NCI-H446 (cell line): ENCODE measurements at places on chromosomes 4 and X.

GRCh38 chr4:169136796-169137557, 126.9 kb upstream of the CBR4 start:
- DNase-seq = no peak

DNA sequence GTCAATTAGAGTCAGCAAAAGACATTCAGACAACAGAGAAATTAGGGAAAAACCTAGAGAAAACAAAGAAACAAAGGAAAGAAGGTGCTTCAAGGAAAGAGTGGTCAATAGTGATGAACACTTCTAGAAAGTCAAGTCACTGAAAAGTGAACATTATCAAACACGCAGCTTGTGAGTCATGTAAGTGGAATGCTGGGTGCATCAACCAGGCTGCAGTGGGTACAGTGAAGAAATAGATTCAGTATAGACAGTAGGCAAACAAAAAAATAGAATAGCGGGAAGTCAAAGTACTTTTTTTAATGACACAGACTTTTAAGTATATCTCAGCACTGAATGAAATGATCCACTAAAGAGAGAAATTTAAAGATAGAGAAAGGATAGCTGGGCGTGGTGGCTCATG, 245.8 kb downstream of the ARHGAP24 start:
- no peak for DNase-seq

DNA sequence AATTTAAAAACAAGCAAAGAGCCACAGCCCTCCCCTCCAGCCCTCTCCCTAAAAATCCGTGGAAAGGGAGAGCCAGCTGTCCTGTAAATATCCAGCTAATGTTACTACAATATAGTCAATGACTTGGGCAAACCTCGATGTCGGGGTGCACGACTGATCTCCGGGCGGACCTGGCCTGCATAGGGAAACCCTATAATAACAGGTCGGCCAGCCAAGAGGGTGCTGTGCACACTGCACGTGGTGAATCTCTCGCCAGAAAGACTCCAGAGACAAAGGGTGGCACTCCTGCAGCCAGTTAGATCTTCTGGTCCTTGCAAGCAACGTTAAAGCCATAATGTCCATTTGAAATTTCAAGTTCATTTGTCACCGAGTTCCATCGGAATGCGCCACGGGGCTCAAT, 1092.8 kb downstream of the ADGRL3 start:
- DNase-seq = no peak

DNA sequence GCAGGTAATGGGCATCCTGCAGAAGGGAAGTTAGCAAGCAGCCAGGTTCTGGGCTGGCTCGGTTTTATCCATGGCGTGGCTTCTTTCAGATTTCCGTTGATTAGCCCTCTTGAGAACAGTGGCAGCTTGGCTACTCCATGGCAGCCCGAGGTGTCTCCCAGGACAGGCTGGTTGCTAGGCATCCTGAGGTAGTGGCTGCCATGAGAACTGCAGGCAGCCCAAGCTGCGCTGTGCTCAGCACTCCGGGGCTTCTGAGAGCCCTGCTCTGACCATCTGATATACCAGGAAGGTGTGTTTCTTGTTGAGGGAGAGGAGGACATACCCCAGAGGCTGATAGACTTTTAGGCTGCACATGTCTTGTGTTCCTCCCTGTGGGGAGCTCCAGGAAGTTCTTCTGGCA, 253.4 kb upstream of the CASK start:
- DNase-seq = peak; percentile 2

DNA sequence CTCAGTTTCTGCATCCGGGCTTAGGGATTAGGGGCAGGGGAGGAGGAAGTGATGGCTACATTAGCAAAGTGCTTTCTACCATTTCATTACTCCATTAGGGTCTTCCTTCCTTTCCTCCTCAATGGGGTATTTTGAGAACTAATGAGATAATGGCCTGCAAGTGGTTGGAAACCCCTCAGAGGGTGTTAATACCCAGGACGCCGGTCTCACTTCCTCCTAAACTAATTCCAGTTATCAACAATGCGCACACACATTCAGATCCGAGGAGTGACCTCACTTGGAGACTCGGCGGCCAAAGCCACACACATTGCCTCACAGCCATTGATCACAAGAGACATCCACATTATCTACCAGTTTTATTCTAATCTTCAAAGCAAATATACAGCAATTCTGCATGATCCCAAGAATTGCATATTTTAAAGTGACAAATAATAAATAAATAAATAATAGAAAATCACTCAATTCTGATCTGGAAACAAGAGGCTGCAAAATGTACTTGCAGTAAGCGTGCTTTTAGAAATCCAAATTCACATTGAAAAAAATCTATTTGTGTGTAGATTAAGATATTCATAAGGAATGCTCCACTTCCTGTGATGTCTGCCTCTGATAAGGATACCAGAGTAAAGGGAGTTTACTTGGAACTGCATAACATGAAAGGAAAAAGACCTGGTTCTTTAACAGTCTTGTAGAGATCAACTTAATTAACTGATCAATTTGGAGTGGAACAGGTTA, 329.1 kb downstream of the FBXW7 start:
- DNase-seq = no peak

GRCh38 chrX:34654696-34655490, 2.2 kb downstream of the TMEM47 start:
- DNase-seq = no peak

DNA sequence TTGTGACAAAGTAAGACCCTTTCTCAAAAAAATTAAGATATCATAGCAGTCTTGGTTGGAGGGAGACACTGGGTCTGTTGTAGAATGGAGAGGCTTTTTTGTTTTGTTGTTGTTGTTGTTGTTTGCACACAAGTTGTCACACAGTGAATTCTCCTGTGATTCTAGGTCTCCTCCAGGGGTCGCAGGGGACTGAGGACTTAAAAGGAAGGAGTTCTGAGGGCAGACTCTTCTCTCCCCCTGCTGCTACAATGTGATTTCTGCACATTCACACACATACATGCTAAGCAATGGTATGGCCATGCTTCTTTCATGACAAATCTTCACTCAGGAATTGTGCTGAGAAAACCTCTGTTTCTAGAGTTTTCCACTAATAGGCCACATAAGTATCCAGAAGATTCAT, 71.1 kb downstream of the ZNF732 start:
- no peak for DNase-seq

DNA sequence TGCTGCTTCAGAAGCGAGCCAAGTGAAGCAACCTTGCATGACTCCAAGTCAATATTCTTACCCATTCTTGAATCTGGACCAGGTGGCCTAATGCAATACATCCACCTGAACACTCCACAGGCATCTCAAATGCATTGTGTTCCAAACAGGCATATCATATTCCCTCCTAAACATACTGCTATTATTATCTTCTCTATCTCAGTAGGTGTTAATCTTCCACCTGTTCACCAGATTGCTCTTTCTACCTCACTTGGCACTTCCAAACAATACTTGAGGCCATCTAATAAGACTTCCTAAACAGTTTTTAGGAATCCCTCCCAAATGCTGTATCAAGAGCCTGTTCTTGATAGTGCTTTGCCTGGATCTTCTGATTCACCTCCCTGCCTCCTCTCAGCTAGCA, 90.7 kb downstream of the GPRIN3 start:
- no peak for DNase-seq

DNA sequence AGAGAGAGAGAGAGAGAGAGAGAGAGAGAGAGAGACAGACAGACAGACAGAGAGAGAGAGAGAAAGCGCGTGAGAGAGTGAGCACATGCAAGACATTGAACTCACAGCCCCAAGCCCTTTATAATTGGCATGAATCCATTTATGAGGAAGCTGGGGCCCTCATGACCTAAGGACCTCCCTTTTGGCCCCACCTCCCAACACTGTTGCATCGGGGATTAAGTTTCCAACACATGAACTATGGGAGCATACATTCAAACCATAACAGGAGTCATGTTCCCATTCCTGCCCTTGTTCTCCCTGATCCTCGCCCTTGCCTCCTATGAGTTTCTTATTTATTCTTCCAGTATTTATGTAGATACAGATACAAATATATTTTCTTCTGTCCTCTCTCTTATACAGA, 269.8 kb upstream of the ARX start:
- no peak for DNase-seq

- DNase-seq = no peak
These were observed 7.9 kb upstream of the CBR4 start for GRCh38 chr4:169017971-169018370.

GRCh38 chr4:169410839-169411770, 140.3 kb upstream of the SH3RF1 start:
- no peak for DNase-seq

DNA sequence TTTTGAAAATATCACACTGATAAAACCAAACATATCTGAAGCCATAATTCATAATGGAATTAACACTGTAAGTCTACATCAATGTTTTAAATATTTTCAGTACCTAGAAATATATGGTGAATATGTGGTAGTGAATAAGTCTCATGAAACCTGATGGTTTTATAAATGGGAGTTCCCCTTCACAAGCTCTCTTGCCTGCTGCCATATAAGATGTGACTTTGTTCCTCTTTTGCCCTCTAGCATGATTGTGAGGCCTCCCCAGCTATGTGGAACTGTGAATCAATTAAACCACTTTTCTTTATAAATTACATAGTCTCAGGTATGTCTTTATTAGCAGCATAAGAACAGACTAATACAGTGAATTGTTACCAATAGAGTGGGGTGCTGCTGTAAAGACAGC, 536.8 kb upstream of the GALNT7 start:
- DNase-seq = no peak

GRCh38 chr4:110347805-110348204, 128.2 kb upstream of the ENPEP start:
- no peak for DNase-seq

GRCh38 chr4:78288327-78288726, 231.2 kb downstream of the FRAS1 start:
- no peak for DNase-seq

DNA sequence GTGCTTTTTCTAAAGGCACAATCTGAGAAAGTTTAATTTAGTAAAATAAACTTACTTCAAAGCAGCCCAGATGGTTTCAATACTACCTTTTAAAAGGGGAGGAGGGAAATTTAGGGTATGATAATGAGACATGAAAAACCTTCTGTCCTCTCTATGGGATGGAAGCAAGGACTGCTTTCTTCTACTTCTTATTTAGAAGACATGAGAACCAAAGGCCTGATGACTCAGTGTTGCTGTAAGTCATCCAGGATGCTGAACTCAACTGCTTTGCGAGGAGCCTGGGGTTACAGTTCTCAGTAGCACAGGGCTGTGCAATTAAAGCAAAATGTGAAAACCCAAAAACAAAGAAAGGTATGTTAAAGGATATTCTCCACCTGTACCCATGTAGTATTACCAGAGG, 140.8 kb upstream of the EDNRA start:
- DNase-seq = no peak

GRCh38 chr4:48651914-48652313, 128.2 kb downstream of the FRYL start:
- no peak for DNase-seq

DNA sequence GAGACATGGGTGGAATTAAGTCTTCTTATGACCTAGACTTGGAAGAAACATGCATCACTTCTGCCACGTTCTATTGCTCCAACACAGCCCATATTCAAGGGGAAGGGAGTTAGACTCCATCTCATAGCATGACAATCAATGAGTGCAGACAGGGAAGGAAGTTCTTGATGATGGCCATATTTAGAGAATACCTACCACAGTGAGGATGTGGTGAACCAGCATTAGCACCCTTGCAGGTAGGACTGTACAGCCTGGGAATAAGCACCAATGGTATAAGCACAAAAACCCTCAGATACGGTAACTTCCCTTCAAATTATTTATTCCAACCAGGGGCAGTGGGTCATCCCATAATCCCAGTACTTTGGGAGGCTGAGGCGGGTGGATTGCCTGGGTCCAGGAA, 29.8 kb downstream of the PAGE2 start:
- DNase-seq = no peak

GRCh38 chrX:9942086-9942485, 25.1 kb upstream of the CLDN34 start:
- no peak for DNase-seq

GRCh38 chrX:41180194-41180908, 95.1 kb downstream of the USP9X start:
- peak; percentile 52 for DNase-seq

- no peak for DNase-seq
These were observed 6.9 kb downstream of the PDLIM5 start for GRCh38 chr4:94458682-94459081.

DNA sequence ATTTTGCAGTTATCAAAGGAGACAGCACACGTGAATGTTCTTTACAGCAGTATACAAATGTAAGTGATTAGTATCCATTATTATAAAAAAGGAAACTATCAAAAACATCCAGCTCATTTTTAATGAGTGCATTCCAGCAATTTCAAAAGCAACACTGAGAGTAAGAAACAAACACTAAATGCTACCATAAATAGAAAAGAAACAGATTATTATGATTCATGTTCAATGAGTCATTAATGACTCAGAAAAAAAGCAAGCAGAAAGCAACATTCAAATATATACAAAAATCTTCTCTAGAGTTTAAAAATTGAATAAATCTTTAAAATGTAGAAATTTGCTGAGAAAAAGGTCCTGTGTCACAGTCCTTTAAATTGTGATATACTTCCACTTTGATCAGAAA, 346.5 kb upstream of the FMR1 start:
- DNase-seq = no peak

GRCh38 chrX:132171478-132171877, 43.7 kb upstream of the FRMD7 start:
- no peak for DNase-seq

DNA sequence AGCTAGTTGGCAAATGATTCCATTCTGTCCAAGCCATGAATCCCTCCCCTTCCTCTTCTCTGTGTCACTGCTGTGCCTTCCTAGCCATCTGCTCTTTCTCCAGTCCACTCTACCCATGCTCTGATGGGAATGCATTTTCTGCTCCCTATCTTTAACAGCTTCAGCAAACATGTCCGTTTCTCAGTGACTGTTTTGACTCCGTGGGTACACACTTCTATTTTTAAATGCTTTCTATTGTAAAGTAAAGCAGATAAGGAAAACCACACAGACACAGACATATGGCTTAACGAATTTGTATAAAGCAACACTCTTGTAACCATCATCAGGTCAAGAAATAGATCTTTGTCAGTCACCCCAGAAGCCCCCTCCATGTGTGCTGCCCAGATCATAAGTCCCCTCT, 72.4 kb upstream of the KLHL13 start:
- no peak for DNase-seq

- DNase-seq = peak; percentile 34
These were observed 396.0 kb downstream of the PDGFC start for GRCh38 chr4:156575430-156576073.

GRCh38 chr4:139295942-139296299, 5.4 kb upstream of the NAA15 start:
- no peak for DNase-seq

GRCh38 chrX:80812176-80812575, 2.5 kb upstream of the BRWD3 start:
- DNase-seq = no peak

DNA sequence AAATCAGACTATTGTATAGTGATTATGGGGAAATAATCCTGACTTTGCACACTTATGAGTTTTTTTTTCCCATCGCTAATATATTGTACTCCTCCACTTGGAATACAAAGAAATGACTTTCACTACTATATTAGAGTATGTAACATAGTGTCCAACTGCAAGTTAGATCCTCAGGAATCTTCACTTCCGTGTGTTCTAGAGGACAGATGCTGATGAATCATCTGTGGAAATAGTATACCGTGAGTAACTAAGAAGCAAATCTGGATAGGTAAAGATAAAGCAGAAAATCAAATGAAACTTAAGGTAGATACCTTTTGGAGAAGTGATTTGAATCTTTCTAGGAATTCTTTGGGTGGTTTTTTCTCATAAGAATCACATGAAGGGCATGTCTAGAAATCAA, 8.3 kb downstream of the IL21 start:
- no peak for DNase-seq

- DNase-seq = no peak
These were observed 131.8 kb downstream of the SPOCK3 start for GRCh38 chr4:167102475-167102874.

GRCh38 chrX:12753366-12753765, 37.8 kb upstream of the PRPS2 start:
- DNase-seq = no peak
